A673 (cell line): ENCODE measurements at places on chromosomes 1 and 21.

DNA sequence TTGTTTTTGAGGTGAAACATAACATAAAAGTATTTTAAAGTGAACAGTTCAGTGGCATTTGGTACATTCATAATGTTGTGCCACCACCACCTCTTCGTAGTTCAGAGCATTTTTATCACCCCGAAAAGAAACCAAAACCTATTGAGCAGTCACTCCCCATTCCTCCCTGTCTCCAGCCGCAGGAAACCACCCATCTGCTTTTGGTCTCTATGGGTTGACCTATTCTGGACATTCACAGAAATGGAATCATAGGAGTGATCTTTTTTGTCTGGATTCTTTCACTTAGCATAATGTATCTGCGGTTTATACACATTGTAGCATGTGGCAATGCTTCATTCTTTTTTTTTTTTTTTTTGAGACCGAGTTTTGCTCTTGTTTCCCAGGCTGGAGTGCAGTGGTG, 141.2 kb downstream of the VPS13D start:
- no peak for DNase-seq

- DNase-seq, result no peak
These were observed 55.1 kb downstream of the MACO1 start for GRCh38 chr1:25485536-25486411.

- DNase-seq, result no peak
These were observed 15.9 kb downstream of the SLC1A7 start for GRCh38 chr1:53126495-53126894.

DNA sequence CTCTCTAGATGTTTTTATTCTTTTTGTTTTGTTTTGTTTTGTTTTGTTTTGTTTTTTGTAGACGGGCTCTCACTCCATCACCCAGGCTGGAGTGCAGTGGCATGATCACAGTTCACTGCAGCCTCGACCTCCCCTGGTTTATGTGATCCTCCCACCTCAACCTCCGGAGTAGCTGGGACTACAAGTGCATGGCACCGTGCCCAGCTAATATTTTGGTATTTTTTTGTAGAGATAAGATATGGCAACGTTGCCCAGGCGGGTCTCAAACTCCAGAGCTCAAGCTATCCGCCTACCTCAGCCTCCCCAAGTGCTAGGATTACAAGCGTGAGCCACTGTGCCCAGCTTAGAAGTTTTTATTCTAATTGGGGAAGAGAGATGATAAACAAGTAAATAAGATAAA, 13.3 kb upstream of the TP53BP2 start:
- no peak for DNase-seq

DNA sequence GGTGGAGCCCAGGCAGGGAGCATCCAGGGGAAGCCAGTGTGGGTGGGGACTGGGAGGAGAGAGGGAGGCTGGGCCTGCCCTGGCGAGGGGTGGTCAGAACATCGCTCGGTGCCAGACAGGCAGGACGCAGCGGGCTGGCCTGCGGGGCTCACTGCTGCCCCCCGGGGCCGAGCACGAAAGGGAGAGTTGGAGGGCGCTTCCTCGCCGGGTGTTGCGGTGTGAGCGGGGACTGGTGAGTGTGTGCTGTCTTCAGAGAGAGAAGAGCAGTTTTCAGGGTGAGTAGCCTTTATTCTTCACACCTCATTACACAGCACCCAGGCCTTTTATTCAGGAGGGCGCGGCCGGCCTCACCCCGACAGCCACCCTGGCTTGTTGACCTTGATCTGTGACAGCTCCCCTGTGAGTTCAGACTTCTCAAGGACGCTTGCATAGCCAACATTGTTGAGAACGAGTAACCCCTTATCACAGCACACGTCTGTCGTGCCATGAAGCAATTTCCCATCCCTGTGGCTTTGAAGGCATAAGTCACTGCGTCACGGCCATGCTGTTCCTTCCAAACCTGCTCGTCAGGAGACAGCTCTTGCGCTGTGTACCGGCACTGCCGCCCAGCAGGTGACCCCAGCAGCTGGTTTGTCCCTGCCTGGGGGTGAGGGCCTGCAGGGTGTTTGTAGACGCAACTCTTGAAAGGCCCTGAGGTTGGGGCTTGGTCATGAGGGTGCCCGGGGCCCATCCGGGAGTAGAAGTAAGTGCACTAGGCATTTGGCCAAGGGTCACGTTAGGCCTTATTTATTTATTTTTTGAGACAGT, 54.6 kb downstream of the PRKCZ start:
- DNase-seq, result no peak

DNA sequence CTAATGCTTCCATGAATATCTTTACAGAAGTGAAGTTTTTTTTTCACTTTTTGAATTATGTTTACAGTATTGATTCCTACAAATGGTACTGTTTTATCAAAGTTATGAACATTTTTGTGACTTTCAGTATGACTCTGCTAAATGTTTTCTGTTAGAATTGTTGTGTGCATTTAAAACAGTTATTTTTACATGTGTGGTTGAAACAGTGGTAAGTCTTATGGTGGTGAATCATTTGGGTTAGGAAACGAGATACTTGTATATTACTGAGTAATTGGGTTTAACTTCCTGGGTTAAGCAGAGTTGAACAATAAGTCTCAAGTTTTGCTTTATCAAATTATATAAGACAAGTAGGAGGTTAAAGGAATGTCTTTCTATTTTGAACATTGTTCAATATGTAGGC, 66.8 kb downstream of the VPS13D start:
- DNase-seq, result no peak

- DNase-seq, result no peak
These were observed 58.8 kb upstream of the TBX15 start for GRCh38 chr1:119046785-119047438.

GRCh38 chr1:92323473-92324453, 24.9 kb downstream of the RPAP2 start:
- no peak for DNase-seq

DNA sequence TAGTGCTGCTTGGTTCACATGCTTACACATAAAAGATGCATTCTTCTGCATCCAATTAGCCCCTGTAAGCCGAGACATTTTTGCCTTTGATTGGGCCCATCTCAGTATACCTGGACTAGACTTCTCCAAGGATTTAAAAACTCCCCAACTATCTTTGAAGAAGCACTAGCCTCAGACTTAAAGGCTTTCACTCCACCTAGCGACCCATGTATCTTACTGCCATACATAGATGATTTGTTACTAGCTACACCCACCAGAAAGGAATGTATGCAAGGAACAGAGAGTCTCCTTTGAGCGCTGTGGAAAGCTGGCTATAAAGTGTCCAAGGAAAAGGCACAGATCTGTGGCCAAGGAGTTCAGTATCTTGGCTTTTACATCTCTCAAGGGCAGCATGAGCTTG, 91.7 kb downstream of the LIPI start:
- DNase-seq, result no peak

DNA sequence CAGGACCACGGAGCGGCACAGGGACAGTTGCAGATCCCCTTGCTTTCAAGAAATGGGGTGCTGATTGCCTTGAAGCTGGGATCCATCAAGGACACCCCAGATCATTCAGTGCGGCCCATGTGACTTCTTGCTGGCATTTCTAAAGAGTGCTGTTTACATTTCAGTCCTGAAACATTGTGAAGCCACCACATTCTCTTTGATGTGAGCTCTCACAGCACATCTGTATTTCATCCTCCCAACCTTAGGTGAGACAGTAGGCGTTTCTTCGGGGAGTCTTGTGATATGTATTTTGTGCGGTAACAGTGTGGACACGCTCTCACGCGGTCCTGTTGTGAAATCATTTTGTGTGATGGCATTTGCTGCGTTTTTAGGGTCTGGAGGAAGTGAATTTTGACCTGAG, 57.2 kb downstream of the CACHD1 start:
- no peak for DNase-seq

- no peak for DNase-seq
These were observed 436.8 kb upstream of the NR5A2 start for GRCh38 chr1:199590708-199591107.

DNA sequence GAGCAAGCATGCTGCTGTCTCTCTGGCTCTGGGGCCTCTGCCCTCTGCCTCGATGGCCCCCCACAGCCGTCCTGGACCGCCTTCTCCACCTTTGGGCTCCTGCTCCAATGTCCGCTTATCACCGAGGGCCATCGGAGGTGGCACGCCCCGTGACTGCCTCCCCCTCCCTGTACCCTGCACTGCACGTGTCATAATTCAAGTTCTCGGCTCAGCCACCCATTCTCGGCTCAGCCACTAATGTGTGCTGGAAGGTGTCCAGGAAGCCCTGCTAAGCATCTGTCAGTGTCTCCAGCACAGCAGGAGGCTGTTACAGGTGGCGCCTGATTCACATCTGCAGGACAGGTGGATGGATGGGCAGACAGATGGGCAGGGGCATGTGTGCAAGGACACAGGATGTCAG, 45.5 kb downstream of the TP73 start:
- no peak for DNase-seq

- DNase-seq, result no peak
These were observed 166.7 kb upstream of the CHRM3 start for GRCh38 chr1:239219679-239220078.

DNA sequence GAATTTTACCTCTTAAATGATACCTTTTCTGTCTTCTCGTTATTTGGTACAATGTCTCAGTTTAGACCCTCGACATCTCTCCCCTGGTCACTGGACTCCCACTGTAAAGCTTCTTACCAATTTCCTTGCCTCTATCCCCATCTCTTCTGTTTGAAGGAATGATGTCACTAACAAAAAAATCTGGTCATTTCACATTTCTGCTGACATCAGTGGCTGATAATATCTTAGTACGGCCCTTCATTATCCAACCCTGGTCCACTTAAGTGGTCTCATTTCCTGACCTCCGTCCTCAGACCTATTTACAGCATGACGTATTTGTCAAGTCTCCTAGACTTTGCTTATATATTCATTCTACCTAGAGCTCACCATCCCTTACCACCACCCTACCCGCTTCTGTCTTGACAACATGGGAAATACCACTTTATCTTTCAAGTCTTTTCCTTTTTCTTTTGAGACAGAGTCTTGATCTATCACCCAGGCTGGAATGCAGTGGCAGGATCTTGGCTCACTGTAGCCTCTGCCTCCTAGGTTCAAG, 60.9 kb downstream of the C1orf21 start:
- DNase-seq, result no peak

GRCh38 chr1:187042538-187042937, 213.8 kb downstream of the PLA2G4A start:
- no peak for DNase-seq

- DNase-seq, result no peak
These were observed 110.1 kb downstream of the CSMD2 start for GRCh38 chr1:34054920-34055319.

GRCh38 chr1:167659881-167660280, 29.8 kb downstream of the RCSD1 start:
- DNase-seq, result no peak

- DNase-seq, result no peak
These were observed 1.6 kb upstream of the TMCC2 start for GRCh38 chr1:205225901-205226765.

DNA sequence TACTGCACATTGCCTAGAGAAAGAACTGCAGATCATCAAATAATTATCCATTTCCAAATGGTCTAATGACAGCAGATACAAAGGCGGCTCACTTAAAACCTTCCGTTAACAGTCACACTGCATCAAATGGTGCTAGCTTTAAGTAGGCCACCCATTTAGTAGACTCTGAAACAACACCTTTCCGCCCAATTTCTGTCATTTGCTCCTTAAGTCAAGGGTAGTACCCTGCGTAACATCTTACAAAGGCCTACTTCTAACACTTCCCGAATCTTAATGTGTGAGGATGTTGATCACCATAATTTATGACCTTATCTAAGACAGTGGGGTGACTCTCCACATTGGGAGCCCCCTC, 692 bp upstream of the RALGPS2 start:
- no peak for DNase-seq

DNA sequence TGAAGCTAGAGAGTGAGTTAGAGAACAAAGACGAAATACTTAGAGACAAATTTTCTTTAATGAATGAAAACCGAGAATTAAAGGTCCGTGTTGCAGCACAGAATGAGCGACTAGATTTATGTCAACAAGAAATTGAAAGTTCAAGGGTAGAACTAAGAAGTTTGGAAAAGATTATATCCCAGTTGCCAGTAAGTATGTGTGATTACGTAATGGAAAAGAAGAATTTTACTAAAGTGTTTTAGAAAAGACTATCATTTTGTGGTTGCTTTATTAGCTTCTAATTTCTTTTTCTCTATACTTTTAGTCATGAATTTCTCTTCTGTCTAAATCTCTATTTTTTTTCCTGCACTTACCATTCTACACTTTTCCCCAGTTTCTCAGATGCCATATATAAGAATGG, 26.7 kb downstream of the CCDC18 start:
- DNase-seq, result no peak

DNA sequence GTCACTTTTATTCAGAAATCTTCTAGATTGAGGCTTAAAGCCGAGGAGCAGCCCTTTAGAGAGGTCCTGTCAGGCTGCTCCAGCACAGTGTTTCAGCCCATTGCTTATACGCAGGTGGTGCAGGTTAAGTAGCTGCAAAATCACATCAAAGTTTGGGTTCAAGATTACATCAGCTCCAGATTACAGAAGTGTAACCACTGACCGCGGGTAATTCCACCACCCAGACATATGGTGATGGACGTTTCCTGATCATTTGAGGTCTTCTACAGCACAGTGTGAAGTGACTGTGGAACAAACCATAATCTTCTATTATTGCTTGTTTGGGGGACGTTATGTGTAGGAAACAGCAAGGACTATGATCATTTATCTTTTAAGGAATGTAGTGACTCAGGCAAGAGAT, 11.8 kb downstream of the C1orf115 start:
- DNase-seq, result no peak

GRCh38 chr1:145963265-145964019, 933 bp downstream of the ANKRD34A start:
- DNase-seq, result peak; percentile 33

DNA sequence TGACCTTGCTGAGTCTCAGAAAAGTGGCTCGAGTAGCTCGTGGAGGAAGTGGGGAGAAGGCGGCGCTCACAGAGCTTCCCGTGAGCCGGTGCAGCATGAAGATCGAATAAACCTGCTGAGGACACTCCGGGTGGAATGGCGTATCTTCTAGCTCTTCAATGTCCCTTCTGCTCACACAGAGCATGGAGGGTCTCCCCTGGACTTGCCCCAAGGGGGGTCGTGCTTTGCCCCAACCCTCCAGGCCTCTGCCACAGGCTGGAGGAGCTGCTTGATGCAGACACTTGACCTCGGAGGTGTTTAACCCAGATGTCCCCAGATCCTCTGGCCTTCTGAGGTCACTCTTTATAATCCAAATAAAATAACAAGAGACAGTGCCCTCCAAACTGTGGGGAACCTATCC, 2.2 kb upstream of the KRTAP10-12 start:
- DNase-seq, result no peak

DNA sequence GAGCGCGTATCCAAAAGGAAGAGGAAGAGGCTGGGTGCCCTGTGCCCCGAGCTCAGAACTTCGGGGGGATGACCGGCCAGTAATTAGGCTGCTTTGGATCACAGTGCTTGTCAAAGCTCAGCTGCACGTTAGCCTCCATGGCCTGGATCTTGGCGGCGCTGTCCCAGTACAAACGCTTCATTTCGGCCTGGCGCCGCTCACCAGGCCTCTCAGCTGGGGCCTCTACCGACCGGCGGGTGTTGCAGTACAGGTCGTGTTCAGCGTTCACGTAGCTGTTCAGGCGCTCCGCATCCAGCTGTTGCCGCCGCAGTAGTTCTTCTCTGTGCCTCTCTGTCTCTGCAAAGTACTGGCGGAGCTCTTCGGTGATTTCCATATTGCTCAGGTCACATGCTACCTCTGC, 1.4 kb upstream of the ZNF326 start:
- DNase-seq, result no peak
